ENCODE measurements at places on chromosomes 5 and 9.

DNA sequence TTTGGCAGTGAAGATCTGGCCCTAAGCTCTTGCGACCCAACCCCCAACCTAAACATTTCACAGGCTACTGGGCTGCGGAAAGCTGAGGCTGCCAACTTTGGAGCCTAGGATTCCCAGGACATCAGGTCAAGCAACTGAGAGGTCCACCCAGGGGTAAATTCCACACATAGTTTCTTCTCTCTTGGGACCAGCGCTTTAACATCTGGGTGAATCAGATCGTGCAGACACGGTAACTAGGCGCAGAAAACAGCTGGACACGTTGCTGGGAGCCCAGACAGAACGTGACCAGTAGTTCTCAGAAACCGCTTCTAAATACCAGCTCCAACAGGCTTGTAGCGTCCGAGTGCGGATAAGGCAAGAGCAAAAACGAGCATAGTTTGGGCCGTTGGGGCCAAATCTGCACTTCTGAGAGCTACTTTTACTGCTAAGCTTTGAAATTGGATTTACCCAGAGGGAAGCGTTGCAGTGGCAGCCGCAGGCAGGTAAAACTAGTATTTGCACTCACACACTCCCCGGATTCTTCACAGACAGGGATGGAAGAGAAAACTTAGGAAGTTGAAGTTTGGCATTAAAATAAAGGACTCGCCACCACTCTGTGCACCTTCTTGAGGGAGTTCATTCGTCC lies 11.8 kb downstream of the ITGA1 start:
- DNase-seq: peak; percentile 45

DNA sequence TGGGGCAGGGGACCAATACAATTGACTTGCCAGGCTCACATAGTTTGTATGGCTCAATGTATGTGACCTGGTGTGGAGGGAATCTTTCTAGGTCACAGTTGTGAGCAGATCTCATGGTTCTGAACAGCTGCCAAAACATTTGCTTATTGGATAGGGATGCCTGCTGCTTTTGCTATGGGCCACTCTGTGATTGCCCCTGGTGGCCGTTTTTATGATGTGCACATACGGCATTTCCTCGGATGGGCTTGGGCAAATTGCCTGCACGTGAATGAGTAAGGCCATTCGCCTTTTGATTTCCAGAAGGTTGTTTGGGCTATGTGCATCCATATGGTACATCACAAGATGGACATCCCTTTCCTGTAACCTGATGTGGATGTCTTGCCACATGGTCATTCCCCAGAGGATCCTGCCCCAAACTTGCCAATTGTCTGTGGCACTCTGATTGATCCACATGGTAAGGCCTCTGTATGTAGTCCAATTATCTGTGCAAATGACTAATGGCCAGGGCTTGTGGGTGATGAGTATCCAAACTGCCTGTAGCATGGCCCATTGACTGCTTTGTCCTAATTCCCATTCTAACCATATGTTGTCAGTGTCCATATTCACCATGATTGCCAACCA lies 10.7 kb upstream of the SLC22A4 start:
- no peak for DNase-seq

- no peak for DNase-seq
Observed at GRCh38 chr5:174553556-174553955, 170.8 kb upstream of the MSX2 start.

DNA sequence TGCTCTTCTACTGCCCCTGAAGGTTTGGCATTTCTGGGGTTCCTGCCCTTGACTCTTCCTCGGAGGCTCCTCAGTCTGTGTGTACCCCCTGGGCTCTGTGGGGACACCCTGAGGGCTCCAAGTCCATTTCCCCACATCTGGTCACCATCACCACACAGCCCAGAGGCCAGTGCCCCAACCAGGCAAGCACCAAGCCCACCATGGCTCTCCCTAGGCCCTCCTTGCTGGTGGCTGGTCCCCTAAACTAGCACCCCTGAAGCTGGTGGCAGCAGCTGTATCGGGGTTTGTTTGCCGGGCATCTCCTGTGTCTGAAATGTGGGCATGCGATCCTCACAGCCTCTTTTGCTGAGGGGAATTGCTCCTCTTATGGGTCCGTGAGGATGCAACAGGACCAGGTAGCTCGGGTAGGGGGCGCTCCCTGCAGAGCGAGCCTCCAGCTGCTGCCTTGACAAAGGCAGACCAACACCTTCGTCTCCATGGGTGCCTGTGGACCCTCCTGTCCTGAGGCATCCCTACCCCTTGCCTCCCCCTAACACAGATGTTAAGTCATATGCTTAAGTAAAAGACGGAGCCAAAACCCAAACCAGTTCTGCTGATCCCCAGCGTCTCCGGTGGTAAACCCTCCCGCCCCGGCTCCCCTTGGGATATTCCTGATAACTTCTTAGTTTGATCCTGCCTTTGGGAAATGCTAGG lies 138.9 kb upstream of the IRX4 start:
- DNase-seq: no peak

DNA sequence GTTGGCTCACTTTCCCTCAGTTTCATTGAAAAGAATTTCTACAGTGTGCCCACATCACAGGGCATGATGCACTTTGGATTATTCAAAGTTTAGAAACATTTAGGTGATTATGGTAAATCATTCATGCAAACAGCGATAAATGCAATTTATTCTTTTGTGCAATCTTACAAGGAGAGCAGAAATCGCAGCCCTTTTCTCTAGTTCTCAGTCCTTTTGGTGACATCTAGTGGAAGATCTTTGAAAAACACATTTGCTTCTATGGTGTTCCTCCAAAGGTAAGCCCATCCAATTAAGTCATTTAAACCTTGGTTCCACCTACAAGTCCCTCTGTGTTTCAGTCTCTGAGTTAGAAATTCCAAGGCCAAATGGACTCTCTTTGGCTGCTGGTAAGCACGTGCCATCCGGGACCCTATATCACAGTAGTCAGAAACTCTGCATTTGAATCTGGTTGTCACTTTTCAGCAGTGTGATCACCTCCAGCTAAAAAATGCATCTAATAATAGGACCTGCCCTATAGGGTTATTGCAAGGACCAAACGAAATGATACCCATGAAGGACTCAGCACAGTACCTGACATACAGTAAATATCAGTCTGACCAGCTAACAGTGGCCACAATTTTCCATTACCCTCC lies 66.4 kb downstream of the MACROH2A1 start:
- peak; percentile 26 for DNase-seq

GRCh38 chr9:70043689-70044489 lies at the start of gene MAMDC2:
Gene MAMDC2, plus strand, starts transcription at chr9:70043848. Its CDS starts 350 bp downstream, at chr9:70044198.
- no peak for DNase-seq

DNA sequence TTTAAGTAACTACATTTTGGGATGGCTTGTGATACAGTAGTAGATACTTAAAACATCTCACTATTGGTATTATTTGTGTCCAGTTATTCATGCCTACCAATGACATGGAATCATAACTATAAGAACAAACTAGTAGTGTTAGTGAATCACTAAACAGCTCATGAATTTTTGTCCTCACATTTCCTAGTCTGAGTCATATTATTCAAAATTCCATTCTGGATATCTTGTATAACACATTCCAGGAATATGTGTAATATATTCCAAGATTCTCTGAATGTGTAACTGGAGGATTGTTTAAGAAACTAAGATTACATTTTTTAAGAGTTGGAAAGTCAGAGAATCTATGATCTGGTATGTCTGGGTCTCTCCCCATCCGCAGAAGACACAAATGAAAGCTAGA lies 565.3 kb upstream of the ZNF608 start:
- peak; percentile 88 for DNase-seq

GRCh38 chr9:23682352-23682751 lies 143.7 kb downstream of the ELAVL2 start:
- DNase-seq: no peak

DNA sequence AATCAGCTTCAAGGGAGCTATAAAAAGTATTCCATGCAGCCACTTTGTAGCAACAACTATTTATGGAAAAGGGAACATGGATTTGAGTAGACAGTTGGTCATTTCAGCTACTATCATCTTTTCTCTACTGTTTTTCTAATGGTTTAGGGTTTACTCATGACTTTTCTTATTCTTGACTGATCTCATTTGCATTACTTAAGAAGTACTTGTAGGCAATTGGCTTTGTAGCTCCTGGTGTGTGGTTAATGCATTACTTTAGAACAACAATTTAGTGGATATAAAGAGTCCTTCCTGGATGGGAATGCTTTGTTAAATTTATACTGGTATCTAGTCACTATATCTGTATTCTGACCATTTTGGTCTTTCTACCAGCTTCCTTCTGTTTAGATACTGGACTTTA lies 59.8 kb upstream of the NTRK2 start:
- no peak for DNase-seq

DNA sequence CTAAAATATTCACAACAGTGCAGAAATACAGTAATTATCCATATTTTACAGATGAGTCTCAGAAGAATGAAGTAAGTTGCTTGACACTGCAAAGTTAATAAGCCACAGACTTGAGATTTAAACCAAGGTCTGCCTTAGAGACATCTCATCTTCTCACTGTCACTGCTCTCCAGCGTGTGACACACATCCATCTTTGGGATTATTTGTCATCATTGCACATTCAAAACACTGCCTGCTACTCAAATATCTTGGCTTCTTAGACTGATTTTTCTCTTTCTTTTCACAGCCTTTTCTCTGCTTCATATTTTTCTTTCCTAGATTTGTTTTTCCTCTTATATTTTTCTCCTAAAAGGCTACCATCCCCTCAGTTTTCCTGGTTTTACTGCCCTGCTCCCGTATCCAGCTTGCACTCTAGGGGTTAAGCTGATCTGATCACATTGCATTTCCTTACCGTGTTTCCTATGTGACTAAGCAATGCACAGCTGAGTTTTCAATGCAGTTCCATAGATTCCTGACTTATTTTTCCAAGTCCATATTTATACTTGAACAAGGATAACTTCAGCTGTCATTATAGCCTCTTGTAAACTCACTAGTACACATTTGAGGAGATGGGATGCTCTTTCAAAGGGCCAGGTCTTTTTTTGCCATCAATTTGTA lies 353.0 kb downstream of the PLK2 start:
- DNase-seq: no peak

DNA sequence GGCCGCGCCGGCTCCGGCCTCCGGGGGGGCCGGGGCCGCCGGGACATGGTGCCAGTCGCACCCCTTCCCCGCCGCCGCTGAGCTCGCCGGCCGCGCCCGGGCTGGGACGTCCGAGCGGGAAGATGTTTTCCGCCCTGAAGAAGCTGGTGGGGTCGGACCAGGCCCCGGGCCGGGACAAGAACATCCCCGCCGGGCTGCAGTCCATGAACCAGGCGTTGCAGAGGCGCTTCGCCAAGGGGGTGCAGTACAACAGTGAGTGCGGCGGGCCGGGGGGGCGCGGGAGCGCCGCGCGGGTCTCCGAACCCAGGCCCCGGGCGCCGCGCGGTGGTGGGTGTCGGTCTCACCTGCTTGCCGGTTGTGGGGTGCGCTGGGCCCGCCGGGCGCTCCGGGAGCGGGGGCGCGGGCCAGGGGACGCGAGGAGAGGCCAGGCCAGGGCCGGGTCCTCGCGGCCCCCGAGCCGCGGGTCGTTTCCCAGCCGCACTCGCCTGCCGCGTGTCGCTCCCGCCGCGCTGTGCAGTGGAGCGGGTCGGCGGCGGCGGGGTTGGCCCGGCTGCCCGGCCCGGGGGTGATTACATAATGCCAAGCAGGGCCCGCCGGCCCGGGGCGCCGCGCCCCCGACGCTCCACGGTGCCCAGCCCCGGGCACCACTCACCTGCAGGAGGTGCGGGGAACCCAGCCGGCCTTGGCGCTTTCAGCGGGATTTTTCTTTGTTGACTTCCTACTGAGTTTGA lies 492 bp downstream of the RABL6 start:
- no peak for DNase-seq

GRCh38 chr5:17089690-17090089 lies 127.7 kb upstream of the BASP1 start:
- no peak for DNase-seq

DNA sequence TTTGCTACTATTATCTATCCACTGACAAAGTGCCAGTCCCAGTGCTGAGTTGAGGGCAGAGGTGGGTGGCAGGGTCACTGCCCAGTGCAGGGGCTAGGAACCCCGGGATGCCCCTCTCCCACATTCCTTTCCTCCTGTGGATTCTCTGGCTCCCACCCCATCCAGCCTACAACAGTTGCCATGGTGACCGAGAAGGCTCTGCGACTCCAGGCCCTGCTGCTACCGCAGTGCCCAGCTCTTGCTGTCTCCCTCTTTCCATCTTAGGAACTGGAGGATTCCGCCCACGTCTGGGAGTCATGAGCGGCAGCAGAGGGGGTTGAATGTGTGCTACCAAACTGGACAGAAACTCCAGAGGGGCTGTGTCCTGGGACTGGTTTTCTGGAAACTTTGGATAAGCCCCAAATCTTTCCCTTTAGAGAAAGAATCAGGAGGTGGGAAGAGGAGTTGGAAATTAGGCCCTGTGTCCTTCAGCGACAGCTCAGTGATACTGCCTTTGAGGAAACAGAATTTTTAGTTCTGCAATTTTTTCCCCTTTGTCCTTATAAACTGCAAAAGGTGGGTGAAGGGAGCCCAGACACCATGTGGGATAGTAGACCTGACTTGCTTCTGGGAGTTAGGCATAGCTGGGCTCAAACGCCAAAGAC lies 20.7 kb upstream of the C5orf47 start:
- no peak for DNase-seq

DNA sequence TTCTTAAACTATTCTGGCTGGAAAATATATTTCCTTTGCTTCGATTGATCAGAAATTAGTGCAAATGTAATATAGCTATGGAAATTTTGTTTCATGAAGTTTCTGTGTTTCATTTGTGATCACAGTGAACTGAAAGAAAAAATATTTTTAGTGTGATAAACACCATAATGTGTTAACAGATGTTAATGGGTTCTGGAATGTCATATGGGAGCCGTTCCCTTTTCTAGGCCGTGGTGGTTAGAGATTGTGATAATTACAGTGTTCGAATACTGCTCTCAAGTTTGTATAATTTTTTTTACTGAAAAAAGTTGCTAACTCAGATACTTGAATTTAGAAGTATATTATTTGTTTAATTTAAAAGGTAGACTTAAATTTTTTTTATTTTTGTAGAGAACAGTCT lies 19.3 kb downstream of the GAPVD1 start:
- no peak for DNase-seq

DNA sequence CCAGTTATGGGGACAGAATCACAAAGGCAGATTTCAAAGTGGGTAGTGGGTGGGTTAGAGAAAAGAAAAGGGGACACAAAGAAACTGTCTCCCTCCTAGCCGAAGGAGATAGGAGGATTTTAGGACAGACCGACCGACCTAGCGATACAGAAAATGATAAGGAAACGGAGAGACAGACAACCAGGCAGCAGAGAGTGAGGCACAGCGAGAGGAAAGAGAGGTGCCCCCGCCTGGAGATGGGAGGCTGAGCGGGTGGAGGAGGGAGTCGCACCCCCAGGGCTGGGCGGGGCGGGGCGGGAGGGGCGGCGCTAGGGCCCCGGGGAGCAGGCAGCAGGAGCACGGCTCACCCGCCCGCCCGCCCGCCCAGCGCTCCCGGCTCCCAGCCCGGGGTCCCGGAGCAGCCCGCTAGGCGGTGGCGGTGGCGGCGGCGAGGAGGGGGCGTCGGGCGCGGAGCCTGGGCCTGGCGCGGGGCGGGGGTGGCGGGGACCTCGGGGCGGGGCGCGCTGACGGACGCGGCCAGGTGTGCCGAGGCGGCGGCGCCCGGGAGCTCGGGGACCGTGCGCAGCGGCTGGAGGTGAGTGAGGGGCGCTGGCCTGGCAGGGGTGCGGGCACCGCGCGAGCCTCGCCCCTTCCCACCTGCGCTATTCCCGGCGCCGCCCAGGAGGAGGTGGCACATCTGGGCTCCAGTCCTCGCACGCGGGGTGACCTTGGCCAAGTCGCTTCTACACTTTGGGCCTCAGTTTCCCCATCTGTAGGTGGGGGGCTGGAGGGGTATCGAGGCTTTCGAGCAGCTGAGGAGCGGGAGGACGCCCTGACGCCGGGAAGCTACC lies 15.9 kb upstream of the SYNPO start:
- no peak for DNase-seq

All from fibroblast of skin of left biceps (primary cell).